ENCODE measurements at places on chromosomes 11 and 22.
A peak's percentile ranks its signal among the peaks of the same experiment; 100 is the strongest.

DNA sequence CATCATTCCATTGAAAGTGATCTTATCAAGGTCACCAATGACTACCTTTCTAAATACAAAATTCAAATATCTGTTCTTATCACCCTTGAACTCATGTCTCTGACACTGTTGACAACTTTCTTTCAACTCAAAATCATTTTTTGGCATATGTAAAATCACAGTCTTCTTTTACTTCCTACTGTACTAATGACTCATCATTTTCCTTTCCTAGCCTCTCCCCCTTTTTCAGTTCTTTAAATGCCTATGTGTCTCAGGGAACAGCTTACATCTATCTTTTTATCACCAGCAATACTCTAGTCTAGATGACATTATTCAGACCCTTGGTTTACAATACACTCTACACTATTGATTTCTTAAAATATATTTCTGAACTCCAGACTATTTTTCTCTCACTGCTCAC lies 2220.7 kb upstream of the RAG2 start:
- DNase-seq: no peak

DNA sequence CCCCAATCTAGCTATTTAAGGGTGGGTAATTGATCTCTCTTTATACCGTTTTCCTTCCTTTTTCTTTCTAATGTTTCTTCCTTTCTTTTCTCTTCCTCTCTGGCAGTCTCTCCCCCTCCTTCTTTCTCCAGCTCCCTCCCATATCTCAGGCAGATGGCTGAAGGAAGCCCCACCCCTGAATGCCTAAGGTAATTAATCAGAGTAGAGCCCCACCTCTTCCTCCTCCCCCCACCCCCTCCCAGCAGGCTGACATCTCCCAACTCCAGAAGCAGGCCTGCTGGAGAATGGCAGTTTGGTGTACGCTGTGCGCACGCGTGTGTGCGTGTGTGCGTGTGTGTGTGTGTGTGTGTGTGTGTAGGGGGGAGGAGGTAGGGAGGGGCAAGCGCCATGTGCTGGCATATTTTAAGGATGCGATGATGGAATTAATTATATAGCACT lies 122.6 kb downstream of the APOL5 start:
- peak; percentile 78 for DNase-seq

DNA sequence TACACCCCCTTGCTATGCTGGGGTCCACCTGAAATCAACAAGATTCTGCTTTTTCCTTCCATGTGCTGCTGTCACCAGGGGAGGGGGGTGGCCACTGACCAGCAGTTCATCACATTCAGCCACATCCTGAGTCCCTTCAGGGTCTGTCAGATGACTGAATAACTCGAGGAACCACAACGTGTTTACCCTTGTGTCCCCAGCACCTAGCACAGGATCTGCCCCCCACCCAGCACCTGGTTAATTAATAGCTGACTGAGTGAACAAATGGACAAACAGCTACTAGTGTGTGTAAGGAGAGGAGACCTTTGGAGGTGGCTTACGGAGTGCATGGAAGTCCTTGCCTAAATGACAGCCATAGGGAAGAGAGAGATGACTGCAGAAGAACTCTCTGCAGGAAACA lies 119.5 kb upstream of the NCAM1 start:
- no peak for DNase-seq

DNA sequence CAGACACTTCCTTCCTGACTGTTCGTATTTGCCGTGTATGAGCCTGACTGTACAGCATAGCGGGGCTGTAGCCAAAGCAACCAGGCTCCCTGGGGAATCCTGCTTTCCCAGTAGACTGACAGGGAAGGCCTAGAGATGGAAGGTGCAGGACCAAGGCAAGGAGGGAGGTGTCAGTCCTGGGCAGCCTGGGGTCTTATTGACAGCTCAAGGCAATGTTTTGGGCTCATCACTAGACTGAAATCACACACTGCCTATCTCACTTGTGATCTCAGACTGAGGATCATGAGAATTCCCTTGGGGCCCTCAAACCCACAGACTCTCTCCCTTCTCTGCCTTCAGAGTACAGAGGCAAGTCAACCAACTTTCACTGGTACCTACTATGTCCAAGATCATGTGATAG lies 346.8 kb upstream of the NARS2 start:
- DNase-seq: no peak

GRCh38 chr11:120932305-120932915 lies 91.5 kb upstream of the TBCEL start:
- DNase-seq: no peak

- peak; percentile 76 for DNase-seq
These were observed 806 bp upstream of the SMDT1 start for GRCh38 chr22:42078469-42079318.
